ENCODE measurements at places on chromosomes 16 and 17. TPM values are rescaled to one million over a fixed set of nuclear protein-coding genes. Genes with fewer than 3 reads are reported as not detected.

DNA sequence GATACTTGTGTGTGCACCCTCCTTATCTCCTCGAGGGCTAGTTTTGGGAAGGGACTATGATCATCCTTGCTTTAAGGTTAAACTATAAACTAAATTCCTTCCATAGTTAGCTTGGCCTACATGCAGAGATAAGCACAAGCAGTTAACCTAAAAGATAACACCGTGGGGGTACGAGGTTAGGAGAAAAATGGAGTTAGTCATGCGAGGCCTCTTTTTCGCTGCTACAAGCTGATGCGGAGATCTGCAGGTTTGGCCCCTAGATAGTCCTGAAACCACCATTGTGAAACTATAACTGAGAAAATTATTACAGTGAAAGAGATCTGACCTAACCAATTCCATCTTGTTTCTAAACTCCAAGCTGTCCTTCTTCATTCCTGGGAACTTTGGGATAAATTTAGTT lies 113.7 kb upstream of the ZKSCAN2 start:
- DNase-seq: no peak

- no peak for DNase-seq
Measured at GRCh38 chr17:42178817-42179216, 2.1 kb downstream of the KCNH4 start.

DNA sequence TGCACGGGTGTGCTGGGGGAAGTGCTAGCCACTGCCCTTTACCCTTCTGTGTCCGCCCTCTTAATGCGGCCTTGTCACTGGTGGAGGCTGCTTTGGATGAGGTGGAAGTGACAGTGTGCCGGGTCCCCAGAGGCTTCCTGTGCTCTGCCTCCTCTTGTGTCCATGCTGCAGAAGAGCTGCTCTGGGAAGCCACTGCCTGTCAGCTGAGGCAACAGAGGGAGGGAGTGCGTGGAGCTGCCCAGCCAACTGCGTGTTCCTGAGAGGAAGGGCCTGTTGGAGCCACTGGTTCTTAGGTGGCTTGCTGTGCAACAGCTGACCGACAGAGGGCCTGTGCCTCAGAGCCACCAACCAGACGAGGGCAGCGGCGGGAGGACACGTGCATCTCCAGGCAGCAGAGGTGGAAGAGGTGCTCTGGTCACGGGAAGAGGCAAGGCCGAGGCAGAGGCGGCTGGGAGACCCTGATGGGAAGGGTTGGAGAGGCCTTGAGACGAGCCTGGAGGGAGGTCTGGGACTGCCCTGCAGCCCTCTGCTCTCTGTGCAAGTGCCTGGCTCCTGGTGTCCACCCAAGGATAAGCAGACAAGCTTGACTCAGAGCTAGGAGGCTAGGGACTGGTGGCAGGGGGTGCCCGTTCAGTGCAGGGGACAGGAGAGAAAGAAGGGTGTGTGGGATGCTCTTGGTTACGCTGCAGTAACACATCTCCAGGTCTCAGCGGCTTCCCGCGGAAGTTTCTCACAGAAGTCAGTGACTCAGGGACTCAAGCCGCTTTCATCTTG lies 25.4 kb downstream of the B9D1 start:
- no peak for DNase-seq

DNA sequence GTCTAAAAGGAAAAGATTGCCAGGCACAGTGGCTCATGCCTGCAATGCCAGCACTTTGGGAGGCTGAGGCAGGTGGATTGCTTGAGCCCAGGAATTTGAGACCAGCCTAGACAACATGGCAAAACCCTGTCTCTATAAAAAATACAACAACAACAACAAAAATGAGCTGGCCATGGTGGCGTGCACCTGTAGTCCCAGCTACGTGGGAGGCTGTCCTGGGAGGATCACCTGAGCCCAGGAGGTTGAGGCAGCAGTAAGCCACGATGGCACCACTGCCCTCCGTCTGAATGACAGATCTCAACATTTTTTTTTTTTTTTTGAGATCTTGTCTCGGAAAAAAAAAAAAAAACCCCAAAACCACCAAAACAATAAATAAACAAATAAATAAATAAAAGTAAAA lies 28.1 kb upstream of the ATP2A3 start:
- DNase-seq: no peak

- no peak for DNase-seq
Measured at GRCh38 chr17:58788199-58788598, 32.5 kb downstream of the PPM1E start.

DNA sequence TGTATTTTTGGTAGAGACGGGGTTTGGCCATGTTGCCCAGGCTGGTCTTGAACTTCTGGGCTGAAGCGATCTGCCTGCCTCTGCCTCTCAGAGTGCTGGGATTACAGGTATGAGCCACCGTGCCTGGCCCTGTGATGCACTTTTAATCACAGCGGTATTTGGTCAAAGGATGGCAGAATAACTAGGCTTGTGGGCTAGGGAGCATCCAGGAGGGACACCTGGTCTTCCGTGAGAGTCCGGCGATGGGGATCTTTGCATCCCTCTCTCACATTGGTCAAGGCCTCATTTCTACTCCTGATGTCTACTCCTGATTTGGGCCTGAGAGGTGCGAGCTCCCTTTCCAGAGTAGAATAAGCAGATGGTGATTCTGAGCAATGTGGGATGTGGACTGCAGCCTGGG lies 257.9 kb upstream of the CACNG5 start:
- DNase-seq: no peak

DNA sequence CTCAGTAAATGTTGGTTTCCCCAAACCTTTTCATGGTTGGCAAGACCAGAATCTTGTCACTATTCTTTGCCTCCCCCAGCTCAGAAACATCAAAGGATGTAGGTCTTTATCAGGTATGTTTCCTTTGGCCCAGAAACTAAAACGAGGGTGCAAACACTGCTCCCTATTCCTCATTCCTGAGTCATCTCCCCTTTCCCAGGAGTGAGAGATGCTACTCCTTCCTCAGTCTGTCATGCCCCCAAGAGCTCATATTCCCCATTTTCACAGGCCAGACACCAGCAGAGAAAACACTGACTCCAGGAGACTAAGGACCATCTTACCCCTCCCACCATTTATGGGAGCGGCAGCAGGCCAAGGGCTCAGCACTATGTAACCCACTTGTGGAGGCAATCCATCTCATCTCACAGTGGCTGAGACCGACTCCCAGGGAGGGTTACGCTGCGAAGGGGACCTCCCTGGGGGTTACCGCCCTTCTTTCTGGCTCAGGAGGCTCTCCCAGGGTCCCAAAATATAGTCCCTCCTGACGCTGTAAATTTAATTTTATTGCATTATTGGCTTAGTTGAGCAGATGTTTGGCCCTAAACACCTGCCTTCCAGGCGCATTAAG lies 1.5 kb downstream of the GEMIN4 start:
- DNase-seq: no peak

- DNase-seq: no peak
Measured at GRCh38 chr16:73046849-73047214, 1.1 kb downstream of the ZFHX3 start.

DNA sequence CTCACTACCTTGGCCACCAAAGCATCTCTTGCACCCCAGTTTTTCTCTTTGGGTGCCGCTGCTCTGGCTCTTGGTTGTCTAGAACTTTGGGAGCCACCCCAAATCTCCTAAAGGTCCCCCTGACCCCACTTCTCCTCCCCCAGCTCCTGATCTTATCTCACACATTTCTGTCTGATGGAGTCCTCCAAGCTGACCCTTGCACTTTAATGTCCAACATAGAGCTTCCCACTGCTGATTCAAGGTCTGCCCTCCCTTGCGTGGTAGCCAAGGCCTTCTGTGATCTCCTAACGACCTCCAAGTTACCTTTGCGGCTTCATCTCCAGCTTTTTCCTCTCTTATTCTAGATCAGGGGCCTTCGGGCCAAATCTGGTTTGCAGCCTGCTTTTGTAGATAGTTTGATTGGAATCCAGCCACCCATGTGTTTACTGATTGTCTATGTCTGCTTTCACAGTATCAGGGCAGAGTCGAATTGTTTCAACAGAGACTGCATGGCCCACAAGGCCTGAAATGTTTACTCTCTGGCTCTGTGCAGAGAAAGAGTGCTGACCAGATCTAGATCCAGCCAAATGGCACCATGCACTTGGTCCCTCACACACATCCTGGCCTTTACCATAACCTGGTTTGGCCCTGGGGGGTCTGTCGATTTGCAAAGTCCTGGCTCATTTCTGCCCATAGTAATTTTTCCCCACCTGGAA lies 168.6 kb downstream of the HAPSTR1 start:
- no peak for DNase-seq

DNA sequence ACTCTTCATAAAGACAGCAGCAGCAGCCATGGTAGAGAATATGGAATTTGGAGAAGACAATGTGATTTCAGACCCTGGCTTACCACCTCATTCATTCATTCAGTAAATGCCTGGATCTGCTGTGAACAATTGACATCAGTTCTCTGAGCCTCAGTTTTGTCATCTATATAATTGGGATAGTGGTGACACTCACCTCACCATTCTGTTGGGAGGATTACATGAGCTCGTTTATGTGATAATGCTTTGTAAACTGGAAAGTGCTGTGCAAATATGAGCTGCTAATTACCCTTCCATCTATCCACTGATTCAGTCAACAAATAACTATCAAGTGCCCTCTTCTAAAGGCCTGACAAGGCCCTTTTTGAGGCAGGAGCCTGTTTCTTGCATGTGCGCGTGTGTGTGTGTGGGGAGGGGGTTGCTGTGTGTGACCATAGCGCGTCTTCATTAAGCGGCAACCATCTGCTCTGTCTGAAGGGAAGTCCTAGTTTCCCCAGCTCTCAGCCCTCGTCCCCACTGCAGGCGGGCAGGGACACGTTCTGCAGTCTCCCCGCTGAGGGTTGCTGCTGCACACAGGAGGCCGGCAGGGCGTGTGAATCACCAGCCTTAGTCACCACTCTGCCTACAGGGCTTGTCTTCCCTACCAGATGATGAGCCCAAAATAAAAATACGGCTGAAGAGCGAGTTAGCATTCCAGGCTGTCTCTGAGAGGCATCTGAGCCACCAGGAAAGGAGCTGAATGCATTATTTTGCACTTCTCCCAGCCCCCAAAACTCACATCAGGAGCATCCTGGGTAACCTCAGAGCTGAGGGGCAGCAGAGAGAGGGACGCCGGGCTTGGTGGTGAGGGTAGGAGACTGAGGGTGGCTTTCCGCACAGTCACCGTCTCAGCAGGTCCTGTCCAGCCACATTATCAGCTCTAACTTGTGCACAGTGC lies 19.9 kb downstream of the ARL4D start:
- no peak for DNase-seq

DNA sequence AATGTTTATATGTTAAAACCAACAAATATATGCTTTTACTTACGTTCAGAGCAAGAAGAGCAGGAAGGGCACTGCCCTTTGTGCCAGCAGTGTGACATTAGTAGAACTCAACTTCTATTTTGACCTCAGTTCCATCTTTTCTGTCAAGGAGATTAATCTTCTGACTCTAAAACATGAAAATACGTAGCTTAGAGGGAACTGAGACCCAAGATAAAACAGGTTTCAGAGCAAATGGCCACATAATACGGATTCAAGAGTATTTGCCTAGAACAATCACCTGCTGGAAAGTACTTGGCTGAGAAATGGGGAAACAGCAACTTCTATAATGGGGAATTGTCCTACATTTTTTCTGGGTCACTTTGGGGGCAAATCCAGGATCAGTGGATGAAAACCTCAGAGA lies 22.2 kb downstream of the MYL4 start:
- DNase-seq: no peak

GRCh38 chr16:14448879-14449278 lies 181.2 kb downstream of the PARN start:
- no peak for DNase-seq

- no peak for DNase-seq
Measured at GRCh38 chr16:273547-274421, 2.0 kb downstream of the RGS11 start.

- DNase-seq: no peak
Measured at GRCh38 chr17:13592427-13592826, 9.3 kb downstream of the HS3ST3A1 start.

- DNase-seq: no peak
Measured at GRCh38 chr16:593406-593805, 3.5 kb downstream of the RAB40C start.

DNA sequence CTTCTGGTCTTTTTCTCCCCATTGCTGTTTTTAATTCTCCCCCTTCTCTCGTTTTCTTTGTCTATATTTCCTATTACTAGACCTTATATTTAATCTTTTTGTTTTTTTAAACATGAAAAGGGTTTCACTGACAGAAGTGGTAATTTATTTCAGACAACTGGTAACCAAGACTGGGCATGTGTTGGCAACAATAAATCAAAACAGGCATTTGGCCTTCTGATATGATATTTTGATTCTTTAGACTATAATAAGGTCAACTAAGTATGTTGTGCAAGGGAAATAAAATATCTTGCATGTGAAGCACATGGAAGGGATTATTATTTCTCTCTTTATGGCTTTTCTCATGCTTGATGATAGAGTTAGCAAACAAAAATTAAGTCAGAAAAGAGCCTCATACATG lies 34.6 kb downstream of the AP2B1 start:
- no peak for DNase-seq

DNA sequence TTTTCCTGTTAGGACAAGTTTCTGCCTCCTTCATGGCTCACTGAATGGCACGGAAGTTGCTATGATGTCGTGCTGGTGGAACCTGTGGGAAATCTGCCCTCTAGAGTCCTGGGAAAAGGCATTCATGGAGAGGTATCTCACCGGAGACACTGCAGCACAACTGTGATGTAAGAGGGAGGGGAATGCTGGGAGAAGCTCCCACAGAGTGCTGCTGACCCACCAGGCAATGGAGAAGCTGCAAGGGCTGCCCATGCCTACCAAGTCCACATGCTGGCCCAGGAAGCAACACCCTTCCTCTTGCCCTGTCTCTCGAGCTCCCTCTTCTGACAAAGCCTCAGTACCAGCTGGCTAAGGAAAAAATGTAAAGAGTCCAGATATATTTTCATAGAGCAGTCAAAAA lies 45.2 kb upstream of the SLC5A11 start:
- no peak for DNase-seq

C16orf95 gene
- 2.9 TPM for polyA plus RNA-seq

CCDC200 gene
- 10.0 TPM for polyA plus RNA-seq

CD300LG gene
- polyA plus RNA-seq: 2.1 TPM

ASGR1 gene
- 2.3 TPM for polyA plus RNA-seq

TGFB1I1 gene
- polyA plus RNA-seq: 105 TPM

HOXB6 gene
- 0.80 TPM for polyA plus RNA-seq

PRR14 gene
- polyA plus RNA-seq: 20.3 TPM

SPATA22 gene
- 0.46 TPM for polyA plus RNA-seq

SOCS1 gene
- 2.6 TPM for polyA plus RNA-seq

TAT gene
- not detected for polyA plus RNA-seq

KCNH4 gene
- polyA plus RNA-seq: not detected

All from forelimb muscle (tissue), 1 donor.